ENCODE measurements at places on chromosomes 2 and 18. TPM values are rescaled to one million over a fixed set of nuclear protein-coding genes. Genes with fewer than 3 reads are reported as not detected.

Gene PSTPIP2
- 2.0 TPM for total RNA-seq

Gene TOGARAM2
- 24.0 TPM for total RNA-seq

Gene MEP1B
- total RNA-seq: not detected

Gene TMEM198
- total RNA-seq: 3.0 TPM

Gene IL1RL2
- total RNA-seq: 0.39 TPM

GRCh38 chr18:25278394-25278793 lies 73.6 kb downstream of the ZNF521 start:
- DNase-seq: no peak
